ENCODE measurements at places on chromosomes 13 and 19.

DNA sequence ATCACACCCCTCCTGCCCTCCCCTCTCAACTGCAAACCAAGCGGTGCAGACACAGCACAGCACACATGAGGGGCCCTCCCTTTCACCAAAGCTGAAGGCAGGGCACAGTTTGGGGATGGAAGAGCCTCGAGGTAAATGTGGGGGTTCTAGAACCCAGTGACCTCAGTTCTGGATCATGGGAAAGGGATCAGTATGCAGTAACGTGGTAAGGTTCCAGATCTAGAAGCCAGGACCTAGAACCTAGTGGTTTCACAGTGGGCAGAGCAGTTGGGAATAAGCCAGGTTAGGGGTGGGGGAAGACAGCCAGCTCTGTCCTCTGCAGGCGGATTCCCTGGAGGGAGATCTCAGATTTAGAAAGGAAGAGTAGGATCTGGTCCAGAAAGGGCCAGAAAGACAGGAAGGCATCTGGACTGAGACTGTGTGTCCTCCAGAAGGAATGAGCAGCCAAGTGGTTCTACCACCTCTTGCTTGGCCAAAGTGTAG, 3.1 kb downstream of the FTL start:
- no peak overlapping the region for H3K4me3 ChIP-seq
- peak; percentile 44 for DNase-seq
- H3K4me1 ChIP-seq, result peaks cover 12% of the 10 kb centered on the region
- peak overlapping the region; percentile 79 for H3K27ac ChIP-seq
- H3K36me3 ChIP-seq, result peaks cover 52% of the 10 kb centered on the region

DNA sequence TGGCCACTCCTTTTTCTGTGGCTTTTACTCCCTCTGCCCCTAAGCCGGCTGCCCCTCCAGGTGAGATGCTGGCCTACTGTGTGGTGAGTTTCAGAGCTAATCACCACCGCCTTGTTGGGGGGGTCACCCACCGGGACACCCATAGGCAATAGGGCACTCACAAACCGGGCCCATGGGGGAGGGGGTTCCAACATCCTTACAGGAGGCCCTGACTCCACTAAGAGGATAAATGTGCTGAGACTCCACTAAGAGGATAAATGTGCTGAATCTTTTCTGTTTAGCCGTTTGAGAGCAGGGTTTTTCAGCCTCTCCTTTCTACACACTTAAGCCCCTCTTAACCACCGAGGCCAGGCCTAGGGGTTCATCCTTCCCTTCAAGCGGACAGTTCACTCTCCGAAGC, 73.7 kb downstream of the SLC15A1 start:
- H3K4me3 ChIP-seq, result no peak overlapping the region
- H3K36me3 ChIP-seq, result peaks cover 3% of the 10 kb centered on the region
- no peaks in the 10 kb centered on the region for H3K4me1 ChIP-seq
- no peaks in the 10 kb centered on the region for H3K27me3 ChIP-seq

- H3K27me3 ChIP-seq, result no peaks in the 10 kb centered on the region
- no peak for DNase-seq
- no peak overlapping the region for H3K4me3 ChIP-seq
- no peaks in the 10 kb centered on the region for H3K4me1 ChIP-seq
- H3K36me3 ChIP-seq, result no peaks in the 10 kb centered on the region
Measured at GRCh38 chr13:85492283-85492682, 306.9 kb downstream of the SLITRK6 start.

- H3K27me3 ChIP-seq, result no peaks in the 10 kb centered on the region
- H3K36me3 ChIP-seq, result no peaks in the 10 kb centered on the region
- H3K4me3 ChIP-seq, result no peak overlapping the region
- H3K27ac ChIP-seq, result no peak overlapping the region
- no peak for DNase-seq
Measured at GRCh38 chr13:45103449-45103848, 16.9 kb upstream of the GTF2F2 start.

Data from large intestine (tissue), 12 donors.